Endothelial cell (in vitro differentiated cells): ENCODE measurements at places on chromosomes 12 and 14.

DNA sequence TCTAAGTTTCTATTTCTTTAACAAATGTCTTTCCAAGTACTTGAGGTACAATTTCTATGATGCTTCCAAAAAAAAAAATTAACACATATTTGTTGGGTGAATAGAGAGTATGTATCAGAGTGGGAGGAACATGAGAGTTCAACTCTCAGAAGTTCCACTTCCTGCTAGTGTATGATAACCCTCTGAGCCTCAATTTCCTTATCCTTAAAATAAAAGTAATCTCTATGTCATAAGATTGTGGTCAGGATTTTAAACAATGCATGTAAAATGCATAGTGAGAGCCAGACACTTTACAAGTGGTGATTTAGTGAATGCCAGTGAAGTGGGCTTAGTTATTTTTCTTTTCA lies 270.3 kb upstream of the AMIGO2 start:
- no peak for DNase-seq

GRCh38 chr12:129868575-129868974 lies 35.2 kb downstream of the TMEM132D start:
- no peak for DNase-seq

- DNase-seq: no peak
Measured at GRCh38 chr12:124496584-124496983, 70.8 kb downstream of the NCOR2 start.

DNA sequence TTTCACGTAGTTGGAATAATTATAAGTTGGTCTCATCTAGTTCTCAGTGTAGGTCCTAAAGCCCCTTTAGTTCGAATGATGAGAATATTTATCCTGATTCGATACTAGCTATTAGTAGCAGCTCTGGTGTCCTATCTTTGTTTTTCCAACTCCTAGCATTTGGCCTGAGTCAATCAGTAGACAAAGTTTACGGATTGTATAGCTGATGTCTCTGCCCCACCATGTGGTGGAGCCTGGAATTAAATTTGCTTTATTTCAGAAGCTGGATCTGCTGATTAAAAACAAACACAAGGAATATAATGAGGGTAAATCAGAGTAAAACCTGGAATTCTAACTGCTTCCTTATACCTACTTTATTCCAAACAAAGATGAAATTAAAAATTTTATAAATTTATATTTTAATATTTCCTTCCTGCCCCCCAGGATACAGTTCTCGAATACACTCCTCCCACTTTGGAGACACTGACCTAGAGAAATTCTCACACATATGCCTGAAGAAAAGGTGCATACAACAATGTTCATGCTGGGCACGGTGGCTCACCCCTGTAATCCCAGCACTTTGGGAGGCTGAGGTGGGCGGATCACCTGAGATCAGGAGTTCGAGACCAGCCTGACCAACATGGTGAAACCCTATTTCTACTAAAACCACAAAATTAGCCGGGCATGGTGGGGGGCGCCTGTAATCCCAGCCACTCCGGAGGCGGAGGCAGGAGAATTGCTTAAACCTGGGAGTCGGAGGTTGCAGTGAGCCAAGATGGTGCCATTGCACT lies 7.6 kb upstream of the BRMS1L start:
- peak; percentile 40 for DNase-seq

GRCh38 chr12:99267038-99267437 lies 380.5 kb upstream of the GARIN6 start:
- no peak for DNase-seq

DNA sequence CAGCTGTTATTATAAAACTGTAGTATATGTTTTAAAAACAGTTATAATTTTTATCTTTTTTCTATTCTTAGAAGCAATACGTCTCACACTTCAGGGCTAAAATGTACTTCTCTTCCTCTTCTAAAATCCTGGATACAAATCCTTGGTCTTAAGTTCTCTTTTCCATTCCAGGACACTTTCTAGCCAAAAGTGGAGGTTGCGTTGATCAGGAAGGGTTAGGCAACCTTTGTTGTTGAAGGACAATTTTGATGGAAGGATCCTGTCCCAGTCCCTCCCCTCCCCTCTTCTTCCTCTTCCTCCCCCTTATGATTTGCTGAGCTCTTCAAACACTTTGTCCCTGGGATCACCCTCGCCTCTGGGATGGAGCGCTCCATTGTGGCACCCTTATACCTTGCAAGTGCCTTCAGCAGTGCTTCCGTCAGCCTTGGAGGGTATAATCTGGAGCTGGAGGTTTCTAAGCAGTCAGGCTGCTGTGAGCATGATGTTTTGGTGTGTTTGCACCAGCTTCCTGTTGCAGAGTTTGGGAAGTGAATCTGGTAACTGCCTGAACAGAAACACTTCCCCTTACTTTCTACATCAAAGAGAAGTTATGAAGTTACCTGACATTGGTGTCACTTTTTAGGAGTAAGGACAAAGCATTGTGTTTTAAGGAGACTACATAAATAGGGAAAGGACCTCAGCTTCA lies 87.4 kb upstream of the SLC38A2 start:
- no peak for DNase-seq

DNA sequence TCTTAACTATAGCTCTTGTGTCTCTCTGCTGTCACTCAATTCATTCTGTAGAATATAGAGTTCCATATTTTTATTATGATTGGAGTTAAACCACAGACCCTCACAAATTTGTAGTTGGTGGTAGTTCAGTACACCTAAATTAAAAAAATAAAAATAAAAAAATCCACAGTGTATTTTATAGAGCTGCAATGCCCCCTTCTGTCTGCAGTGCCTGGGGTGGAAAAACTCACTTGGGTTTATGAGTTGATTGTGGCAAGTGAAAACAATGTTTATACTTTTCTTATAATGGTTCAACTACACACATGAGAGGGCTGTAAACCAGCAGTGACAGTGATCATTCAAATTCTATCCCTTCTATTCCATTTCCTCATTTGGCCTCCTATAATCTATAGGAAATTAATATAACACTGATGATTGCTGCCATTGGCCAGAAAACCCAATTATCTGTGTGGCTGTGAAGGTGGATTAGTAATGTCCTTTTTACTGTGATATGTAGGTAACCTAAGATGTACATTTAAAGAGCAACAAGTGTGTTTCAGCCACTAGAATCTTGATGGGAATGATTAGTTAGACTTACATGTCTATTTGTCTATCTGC lies 166.9 kb upstream of the LRIG3 start:
- DNase-seq: no peak

DNA sequence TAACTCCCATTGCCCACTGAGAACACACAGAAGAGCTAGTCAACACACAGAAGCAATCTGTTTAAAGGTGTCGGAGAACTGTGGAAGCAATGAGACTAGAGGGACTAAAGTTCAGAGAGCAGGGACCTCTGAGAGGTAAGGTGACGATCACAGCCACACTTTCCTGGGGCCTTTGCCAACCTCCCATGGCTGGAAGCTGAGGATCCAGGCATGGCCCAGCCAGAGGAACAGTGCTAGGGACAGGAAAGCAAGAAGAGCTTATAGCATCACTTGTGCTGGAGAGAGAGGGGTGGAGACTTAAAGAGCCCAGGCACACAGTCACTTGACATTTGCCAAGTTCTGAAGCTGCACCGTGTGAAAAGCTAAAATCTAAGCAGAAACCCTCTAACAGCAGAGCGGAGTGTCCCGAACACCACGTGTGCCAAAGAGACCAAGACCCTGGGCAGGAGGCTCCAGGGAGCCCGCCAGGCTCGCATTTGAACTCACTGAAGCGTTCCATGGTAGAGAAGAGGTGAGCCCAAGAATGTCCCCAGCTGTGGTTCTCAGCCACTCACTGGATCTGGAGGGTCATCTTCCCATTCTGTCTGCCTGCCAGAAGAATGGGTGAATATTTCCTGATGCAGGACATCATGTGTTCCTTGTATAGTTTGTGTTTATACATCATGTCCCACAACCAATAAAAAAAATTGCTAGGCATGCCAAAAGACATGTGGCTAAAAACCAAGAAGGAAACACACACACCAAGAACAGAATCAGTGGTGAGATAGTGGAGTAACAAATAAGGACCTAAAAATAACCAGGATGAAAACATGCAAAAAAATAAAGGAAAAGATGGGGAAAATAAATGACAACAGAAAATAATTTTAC lies 174.0 kb upstream of the C14orf180 start:
- no peak for DNase-seq

DNA sequence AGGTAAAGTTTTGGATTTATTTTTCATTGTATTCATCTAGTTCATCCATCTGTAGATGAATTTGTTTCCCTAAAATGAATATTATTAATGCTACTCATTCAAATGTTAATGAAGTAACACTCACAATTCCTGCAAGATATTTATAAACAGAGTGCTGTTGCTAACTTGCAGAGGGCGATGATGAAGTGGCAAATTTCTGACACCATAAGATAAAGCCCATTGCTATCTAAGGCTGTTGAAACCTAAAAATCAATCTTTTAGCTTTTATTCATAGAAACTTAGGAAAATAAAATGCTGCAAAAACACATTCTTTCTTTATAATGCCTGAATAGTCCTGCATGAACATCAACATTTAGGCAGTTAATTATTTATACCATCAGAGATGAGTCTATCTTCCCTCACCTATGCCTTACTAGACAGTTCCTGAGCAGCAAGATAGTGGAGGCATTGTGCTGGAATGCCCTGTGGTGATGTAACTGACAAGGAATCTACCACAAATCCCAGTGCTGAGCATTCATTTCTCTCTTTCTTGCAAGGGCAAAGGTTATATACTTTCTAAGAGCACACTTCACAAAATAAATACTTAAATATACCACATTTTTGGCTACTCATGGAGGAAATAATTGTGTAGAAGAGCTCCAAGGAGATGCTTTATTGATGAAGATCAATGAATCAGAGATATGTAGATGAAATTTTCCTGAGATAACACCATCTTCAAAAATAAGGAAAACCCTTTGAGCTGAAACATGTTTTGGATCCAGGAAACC lies 57.6 kb downstream of the LMNTD1 start:
- DNase-seq: no peak

DNA sequence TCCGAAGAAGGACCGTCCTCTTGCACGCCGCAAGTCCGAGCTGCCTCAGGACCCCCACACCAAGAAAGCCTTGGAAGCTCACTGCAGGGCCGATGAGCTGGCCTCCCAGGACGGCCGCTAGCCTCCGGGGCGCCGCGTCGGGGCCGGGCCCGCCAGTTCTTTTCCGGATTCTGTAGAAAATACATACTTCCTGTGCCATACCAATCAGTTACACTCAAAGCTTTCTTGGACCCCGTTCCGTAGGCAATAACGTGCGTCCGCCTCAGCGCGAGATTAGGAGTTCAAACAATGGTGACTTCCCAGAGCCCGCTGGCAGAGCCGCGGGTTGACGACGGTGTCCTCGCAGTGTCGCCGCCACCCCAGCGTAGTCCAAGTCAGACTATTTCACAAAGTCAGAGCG lies 39.2 kb upstream of the DYNC1H1 start:
- DNase-seq: no peak

GRCh38 chr12:66423266-66423665 lies 121.0 kb downstream of the HELB start:
- no peak for DNase-seq

GRCh38 chr12:45076417-45077026 lies 25.6 kb upstream of the DBX2 start:
- DNase-seq: no peak

DNA sequence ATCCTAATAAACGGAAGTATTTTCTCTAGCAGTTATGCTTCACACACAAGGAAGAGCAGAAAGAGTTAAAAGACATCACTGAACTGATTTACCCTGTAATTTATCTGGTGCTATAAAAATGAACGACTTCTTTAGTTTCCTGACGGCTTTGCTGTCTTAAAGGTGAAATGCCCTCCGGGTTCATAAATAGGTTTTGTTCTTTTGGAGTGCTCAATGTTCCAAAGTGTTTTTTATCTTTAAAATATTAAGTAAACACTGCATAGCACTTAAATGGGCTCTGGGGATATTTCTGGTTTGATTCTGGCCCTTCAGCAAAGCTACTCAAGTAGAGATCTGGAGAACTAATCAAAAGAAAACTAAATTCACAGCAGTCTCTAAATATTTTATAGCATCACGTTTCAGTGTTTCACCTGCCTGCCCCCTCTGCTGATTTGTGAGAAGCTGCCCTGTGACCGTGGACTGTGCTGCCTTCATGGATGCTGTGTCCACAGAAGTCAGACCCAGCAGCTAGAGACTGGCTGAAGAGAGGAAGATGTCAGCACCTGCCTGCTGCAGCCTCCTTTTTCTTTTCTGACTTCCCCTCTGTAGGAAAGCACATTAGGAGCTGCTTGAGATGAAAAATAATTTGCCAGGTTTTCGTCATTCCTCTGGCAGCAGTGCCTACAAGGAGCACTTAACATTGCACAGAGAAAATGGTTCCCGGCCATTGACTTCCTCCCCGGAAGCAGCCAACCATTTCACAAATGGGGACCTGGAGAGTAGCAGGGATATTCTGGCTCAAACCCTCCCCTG lies 205.1 kb upstream of the FSCB start:
- no peak for DNase-seq

- no peak for DNase-seq
Measured at GRCh38 chr14:38105106-38105702, 102.5 kb upstream of the SSTR1 start.

DNA sequence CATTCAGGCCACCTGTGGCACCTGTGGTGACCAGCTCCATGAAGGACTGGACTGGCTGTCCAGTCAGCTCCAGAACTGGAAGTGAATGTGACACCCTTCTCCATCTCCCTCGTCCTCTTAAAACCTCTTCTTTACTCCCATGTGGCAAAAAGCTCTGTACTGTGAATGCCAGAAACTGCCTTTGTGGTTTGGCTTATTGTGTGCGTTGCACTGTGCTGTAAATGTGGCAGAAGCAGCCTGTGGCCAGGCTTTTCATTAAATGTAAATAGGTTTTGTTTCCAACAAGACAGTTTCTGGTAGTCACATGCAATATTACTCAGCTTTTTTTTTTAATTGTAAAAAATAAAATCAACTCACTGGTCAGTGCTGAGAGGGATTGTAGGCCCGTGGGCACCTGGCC lies 453.7 kb downstream of the ATP23 start:
- no peak for DNase-seq

- DNase-seq: no peak
Measured at GRCh38 chr12:54579258-54579657, 9.2 kb downstream of the PPP1R1A start.

DNA sequence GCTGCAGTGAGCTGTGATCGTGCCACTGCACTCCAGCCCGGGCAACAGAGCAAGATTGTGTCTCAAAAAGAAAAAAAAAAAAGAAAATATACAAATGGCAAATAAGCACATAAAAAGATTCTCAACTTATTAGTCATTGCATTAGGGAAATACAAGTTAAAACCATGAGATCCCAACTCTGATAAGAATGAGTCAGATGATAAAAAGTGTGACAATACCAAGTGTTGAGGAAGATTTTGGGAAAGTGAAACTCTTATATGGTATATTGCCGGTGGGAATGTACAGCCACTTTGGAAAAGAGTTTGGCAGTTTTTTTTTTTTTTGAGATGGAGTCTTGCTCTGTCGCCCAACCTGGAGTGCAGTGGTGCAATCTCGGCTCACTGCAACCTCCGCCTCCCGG lies 7.6 kb upstream of the PRPF40B start:
- no peak for DNase-seq

DNA sequence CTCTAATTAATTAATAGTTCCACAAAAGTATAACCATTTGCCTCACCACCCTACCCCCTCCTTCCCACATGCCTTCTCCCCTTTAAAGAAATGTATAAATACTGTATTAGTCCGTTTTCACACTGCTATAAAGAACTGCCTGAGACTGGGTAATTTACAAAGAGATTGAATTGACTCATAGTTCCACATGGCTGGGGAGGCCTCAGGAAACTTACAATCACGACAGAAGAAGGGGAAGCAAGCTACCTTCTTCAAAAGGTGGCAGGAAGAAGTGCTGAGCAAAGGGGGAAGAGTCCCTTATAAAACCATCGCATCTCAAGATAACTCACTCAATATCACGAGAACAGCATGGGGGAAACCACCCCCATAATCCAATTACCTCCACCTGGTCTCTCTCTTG lies 8.2 kb upstream of the RESF1 start:
- DNase-seq: no peak
